ENCODE measurements at places on chromosomes 13 and 19.

DNA sequence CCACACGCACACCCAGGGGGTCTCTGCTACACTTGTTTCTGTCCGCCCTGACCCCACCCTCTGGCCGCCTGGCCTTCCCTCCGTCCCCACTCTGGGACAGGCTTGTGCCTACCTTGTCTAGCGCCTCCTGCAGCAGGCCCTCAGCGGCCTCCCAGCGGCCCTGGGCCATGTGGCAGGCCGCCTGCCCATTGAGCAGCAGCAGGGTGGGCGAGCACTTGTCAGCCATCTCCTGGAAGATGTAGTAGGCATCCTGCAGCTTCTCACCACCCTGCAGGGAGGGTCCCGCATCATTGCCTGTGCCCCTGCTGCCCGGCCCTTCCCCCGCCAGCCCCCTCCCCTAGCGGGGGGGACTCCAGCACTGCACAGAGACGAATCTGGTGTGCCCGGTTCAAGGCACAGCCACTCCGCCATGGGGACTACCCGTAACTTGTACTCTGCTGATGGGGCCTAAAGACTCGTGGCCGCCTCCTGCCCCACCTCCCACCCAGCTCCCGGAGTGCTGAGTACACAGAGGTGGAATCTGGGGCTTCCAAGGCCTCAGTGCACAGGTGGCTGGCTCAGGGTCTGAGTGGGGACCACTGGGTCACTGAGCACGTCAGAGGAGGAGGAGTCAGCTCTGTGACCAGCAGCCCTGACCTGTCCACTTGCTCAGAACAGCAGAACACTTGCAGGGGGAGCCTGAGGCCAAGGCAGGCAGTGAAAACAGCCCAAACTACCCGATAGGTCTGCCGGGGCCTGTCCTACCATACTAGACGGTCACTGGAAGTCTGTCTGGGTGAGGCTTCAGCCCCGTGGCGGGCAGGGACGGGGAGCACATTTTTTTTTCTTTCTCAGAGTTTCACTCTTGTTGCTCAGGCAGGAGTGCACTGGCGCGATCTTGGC lies 7.4 kb upstream of the CERS1 start:
- DNase-seq = no peak

GRCh38 chr19:32453736-32454135 lies 48.2 kb downstream of the DPY19L3 start:
- DNase-seq = no peak

GRCh38 chr13:27302643-27303262 lies 32.1 kb downstream of the RASL11A start:
- DNase-seq = no peak

DNA sequence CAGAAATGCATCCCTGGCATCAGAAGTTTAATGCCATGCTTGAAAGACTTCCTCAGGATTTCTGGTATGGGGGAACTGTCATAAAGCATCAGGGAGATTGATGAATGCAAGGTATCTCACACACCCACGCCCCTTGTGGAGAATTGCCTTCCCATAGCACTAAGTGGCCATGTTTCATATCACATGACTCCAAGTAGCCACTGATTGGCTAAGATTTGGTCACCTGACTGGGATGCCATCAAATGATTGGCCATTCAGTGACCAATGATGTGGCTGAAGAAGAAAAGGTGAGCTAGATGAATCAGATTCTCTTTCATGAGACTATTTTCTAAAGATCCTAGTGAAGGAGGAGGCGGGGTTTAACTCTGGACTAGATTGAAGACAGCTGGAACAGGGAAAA lies 7.3 kb downstream of the KLK8 start:
- DNase-seq = peak; percentile 20

DNA sequence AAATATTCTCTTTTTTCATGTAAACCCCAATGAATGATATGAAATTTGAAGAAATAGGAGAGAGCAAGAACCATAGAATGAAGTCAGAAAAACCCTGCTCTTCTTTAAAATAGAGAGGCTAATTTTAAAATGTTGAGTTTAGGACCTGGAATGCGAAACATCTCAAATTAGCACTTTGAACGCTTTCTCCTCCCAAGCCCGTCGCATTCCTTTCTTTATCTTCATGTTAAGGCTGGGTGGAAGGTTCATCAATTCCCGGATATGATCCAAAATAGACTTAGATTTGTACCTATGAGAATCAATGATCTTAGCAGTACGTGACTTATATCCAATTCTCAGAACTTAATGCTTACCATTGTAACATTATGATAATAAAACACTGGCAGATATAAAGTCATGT lies 24.1 kb upstream of the LGALS16 start:
- no peak for DNase-seq

DNA sequence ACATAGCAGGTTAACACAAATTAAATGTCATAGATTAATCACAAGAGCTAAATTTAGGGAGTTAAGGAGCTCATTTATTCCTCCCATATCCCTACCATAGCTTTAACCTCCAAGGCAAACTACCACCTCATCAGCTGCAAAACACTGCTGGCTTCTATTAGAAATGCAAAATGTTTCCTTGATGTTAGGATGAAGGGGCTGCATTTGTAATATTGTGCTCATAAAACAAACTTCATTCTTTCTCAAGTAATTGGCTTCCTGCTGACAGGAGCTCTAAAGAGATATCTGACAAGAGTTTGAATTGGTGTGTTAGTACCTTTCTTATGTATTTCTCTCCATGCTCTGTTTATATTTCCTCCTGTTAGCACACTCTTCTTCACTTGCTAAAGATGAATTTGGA lies 152.1 kb downstream of the OLFM4 start:
- DNase-seq = no peak

DNA sequence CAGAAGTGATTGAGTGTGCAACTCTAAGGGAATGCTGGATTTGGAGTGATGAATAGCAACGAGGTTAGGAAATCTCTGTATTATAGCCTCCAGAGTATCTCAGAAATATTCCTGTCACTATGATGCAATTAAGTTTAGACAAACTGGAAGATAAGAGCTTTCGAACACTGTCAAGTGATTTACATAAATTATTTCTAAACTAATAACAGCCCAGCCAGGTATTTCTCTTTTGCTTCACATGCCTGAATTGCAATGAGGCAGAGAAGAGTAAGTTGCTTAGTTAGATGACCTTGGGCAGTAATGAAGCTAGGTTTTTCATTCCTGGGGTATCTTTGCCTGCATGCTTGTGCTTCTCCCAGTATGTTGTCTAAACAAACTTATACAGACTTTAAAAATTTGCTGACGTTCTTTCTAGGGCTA lies 134.5 kb downstream of the LMO7 start:
- DNase-seq = no peak

GRCh38 chr19:50387176-50387867 lies 3.2 kb downstream of the POLD1 start:
- no peak for DNase-seq

DNA sequence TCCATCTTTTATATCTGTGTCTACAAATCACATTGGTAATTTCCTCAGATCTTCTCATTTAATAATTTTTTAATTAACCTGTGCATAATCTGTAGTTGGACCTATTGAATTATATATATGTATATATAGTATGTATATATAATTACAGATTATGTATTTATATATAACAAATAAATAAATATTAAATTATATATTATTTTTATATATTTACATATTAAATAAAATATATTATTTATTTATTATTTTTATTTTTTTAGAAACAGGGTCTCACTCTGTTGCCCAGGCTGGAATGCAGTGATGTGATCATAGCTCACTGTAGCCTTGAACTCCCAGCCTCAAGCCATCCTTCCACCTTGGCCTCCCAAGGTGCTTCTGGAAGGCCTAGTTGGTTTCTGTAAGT lies 197.9 kb downstream of the FGF9 start:
- no peak for DNase-seq

GRCh38 chr19:35498984-35499527 lies 8.8 kb upstream of the KRTDAP start:
- DNase-seq = no peak

DNA sequence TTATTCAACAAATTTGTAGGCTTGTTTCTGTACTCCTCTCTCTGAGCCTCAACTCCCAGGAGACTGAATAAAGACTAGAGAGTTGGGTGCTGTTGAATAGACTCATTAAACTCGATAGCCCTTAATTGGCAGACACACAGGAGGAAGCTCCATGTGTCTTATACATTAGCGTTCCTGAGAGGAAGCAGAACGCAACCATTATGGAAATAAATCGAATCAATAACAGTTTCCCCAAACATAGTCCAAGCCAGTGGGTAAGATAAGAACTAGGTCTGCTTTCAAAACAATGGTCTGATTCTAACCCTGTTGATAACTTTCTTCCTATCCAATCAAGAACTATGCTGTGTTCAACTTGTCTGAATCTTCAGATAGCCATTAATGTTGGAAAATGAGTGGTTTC lies 118.1 kb upstream of the FNDC3A start:
- no peak for DNase-seq

- no peak for DNase-seq
Measured at GRCh38 chr13:59319276-59319675, 844.5 kb downstream of the DIAPH3 start.

- DNase-seq = no peak
Measured at GRCh38 chr13:92158346-92158745, 759.9 kb downstream of the GPC5 start.

- DNase-seq = no peak
Measured at GRCh38 chr13:19590423-19590822, 29.1 kb upstream of the TPTE2 start.

DNA sequence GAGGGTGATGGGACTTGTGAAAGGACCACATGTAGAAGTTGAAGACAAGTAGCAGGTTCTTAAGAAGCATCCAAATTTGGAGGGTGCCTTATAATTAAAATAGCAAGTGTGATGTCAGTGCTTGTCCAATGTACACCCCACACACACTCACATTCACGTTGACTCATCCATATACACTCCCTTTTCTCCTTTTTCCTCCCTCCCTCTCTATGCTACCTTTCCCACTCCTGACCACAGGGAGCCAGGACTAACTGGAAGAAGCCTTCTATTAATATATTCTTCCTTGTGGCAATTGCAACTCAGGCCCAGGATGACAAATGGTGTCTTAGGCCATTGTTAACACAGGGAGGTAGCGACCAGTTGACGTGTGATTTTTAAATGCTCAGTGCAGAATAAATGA lies 16.3 kb upstream of the GPR183 start:
- DNase-seq = no peak

- DNase-seq = no peak
Measured at GRCh38 chr19:23788411-23788810, 29.7 kb upstream of the ZNF681 start.

DNA sequence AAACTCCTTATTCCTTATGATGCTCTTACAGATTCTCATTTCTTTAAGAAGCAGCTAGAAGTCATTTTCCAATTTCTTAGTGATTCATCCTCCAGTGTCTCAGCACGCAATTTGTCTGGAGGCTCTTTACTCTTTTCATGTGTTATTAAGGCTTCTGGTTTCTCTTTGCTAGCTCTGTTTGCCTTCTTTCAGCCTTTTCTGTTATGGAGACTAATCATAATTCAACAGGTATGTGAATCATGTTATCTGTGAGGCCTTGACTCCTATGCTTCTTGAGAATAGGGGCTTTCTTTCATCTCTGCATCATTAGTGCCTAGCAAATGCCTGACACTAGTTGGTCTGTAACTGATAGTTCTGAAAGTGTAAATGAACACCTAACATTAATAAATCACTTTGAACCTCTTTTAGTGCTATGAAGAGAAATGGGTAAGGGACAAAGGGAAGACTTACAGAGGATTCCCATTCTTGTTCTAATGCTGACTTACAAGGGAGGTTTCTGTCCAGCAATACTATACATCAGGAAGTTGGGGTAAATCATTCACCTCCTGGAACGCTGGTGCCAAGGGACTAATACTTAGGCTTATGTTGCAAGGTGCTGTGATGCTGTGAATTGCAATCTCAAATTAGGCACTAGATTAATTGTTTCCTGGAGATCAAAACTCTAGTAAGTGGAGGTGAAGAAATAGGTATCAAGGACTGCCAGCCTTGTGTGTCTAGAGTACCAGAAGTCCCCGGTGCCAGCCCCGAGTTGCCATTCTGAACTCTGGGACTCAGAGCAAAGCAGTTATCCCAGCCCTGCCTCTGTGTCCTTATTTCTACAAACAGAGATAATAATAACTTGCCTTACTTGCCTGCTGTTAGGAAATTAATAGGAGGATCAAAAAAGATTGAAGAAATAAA lies 265.6 kb downstream of the DCLK1 start:
- no peak for DNase-seq

DNA sequence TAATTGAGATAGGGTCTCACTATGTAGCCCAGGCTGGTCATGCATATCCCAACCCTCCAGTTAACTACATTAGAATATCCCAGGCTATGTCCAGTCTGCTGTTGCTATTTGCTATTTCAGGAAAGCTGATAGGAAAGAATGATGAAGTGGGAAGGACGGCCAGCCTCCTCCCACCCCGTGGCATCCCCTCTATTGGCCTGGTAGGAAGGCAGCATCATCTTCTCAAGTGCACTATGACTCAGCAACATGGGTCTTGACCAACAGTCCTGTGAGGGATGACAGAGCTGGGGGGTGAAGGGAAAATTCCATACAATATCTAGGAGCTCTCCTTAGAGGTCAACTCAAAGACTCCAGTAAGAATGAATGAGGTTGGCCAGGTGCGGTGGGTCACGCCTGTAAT lies 48.0 kb upstream of the ABCC4 start:
- DNase-seq = peak; percentile 21

DNA sequence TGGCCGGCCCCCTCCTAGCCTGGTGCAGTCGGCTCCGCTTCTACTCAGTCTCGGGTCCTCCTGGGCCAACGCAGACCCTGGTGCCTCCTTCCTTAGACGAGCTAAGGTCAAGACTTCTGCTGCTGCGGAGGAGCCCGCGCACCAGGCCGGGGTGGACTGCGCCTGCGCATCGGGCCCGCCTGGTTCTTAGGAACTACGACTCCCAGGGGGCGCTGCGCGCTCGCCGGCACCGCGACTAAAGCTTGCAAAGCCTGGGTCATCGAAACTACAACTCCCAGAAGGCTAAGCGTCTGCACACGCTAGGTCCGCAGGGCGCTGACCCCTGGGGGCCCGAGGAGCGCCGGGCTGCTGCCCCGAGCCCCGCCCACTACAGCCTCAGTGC lies at the start of gene ZNF835:
Gene ZNF835, minus strand, starts transcription at position 145 of the 382 bp plus-strand sequence. CDS start 6,559 bp downstream, outside the sequence.
- peak; percentile 70 for DNase-seq
